ENCODE measurements at places on chromosomes 2 and 18.

- no peak for DNase-seq
Observed at GRCh38 chr2:26144953-26145680, 27.8 kb upstream of the GAREM2 start.

DNA sequence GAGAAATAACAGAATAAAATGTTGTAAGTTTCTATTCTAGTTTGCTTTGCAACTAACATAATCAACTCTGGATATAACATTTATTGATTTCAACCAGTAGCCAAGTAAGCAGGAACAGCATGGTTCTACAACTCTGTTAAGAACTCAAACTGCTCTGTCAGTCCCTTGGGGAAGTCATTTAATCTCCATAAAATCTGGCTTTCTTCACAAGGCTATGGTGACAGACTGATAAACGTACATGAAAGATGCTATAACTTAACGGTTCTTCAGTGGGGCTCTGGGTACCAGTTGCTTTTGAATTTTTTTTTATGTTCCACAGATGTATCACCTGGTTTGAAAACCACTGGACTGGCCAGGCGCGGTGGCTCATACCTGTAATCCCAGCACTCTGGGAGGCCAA lies 10.3 kb downstream of the PSME4 start:
- no peak for DNase-seq

DNA sequence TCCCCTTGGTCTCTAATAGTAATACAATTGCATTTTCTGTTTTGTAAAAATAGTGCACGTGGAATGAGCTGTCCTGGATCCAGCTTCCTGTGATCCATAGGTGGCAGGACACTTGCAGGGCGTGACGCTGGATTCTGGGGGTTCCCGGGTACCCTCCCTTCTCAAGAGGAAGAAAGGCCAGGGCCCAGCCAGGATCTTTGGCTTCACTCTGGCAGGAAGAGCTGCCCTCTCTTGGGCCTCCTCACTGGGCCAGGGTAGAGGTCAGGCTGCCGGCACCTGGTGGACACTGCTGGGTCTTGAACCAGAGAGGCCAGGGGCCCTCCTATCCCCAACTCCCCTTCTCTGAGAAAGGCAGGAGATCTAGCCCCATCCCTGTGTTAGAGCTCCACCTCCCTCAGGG lies 37.8 kb upstream of the OTOF start:
- DNase-seq: no peak

- DNase-seq: no peak
Observed at GRCh38 chr2:212517693-212518092, 20.9 kb downstream of the ERBB4 start.

DNA sequence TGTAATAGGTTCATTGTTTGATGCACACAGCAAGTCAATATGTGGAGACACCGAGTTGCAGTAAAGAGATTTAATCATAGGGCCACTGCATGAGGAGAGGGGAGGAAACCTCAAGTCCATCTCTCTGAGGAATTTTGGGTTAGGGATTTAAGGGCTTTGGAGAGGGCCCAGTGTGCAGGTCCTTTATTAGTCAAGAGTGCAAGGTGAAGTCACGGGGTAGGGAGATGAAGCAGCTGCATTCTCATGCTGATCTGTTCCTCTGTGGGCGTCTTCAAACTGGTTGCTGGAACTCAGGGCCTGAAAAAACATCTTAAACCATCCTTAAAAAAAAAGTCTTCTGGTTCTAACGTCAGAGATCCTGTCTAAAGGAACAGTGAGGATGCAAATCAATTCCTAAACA lies 131.6 kb downstream of the NXPH2 start:
- no peak for DNase-seq

DNA sequence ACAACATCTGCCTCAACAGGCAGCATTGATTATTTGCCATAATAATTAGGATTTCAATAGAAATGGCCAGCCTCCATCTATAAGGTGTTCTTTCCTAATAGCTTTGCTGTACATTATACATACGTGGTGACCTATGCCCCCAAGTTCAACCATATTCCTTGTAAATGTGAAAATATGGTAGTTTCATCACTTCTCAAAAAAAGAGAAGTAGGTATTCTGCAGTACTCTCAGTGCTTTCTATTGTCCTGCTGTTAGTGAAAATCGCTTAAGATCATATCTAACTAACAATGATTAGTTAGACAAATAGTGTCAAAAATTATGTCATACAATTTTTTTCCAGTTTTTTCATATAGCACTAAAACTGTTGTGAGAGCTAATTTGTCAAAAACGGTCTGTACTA lies 79.6 kb downstream of the SLC4A10 start:
- no peak for DNase-seq

All from RWPE2 (cell line).